ENCODE measurements at places on chromosomes 11 and 22.

DNA sequence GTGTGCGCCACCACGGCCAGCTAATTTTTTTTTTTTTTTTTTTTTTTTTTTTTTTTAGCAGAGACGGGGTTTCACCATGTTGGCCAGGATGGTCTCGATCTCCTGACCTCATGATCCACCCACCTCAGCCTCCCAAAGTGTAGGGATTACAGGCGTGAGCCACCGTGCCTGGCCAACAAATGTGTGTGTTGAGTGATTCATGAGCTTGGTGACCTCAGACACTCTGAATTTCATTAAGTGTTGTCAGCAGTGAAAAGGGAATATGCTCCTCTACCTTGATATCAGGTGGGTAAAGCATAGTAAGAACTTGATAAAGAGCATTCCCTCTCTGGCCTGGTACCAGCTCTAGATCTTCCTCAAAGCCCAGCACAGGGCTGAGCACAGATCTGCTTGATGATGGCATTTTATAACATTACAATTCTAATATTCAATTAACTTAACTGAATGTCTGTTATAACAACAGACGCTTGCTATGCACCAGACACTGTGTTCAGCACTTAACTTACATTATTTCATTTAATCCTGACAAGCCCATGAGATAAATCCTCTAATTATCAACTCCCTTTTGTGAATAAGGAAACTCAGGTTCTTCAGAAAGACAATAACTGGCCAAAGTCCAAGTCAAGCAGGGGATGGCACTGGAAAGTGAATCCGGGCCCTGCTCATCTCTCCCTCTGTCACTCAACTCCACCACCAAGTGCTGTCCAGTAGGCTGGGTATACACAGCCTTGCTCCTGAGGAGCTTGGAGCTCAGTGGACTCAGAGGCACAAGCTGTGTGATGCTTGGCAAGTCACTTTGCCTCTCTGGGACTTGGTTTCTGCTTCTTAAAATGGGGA, 13.0 kb downstream of the TBC1D10A start:
- DNase-seq, result peak; percentile 60

- no peak for DNase-seq
Observed at GRCh38 chr22:23268877-23269276, 88.6 kb downstream of the BCR start.

GRCh38 chr11:17570034-17570433, 23.0 kb downstream of the OTOG start:
- DNase-seq, result no peak

- DNase-seq, result no peak
Observed at GRCh38 chr11:125797641-125798040, 9.7 kb downstream of the PATE3 start.

GRCh38 chr11:12013781-12014180, 5.4 kb upstream of the DKK3 start:
- DNase-seq, result no peak

- DNase-seq, result no peak
Observed at GRCh38 chr11:113504071-113504470, 28.9 kb upstream of the DRD2 start.

DNA sequence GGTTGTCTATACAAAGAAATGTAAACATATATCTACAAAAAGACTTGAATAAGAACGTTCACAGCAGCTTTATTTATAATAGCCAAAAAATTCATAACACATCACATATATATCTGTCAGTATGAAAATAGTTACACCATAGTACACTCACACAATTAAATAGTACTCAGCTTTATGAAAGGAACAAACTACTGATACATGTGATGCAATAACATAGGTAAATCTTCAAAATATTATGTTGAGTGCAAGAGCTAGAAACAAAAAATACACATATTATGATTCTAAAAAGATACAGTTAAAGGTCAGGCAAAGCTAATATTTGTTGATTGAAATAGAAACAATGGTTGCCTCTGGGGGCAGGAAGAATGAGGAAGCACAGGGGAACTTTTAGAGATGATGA, 6.6 kb downstream of the MRGPRX2 start:
- DNase-seq, result no peak

DNA sequence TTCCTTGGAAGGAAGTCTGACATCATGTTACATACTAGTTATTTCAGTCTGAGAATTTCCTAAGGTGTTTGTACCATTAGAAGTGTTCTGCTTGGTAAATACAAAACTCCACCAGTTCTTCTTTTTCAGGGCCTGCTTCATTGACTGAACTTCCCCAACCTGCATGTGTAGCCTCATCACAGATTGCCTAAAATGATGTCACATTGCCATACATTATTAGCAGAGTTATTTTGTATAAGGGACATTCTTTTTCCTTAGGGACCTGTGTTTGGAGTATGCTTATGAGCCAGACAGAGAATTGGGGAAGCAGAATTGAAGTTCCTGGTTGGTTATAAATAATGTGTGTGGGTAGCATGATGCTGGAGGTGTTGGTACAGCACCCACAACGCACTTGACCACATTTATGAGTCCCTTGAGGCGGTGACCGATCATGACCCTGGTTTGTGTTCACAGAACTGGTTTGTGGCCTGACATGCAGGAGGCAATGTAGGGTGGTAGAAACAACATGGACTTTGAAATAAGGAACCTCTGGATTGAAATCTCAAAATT, 16.4 kb upstream of the MMP7 start:
- DNase-seq, result no peak

GRCh38 chr11:44634401-44635281, 69.2 kb downstream of the CD82 start:
- DNase-seq, result peak; percentile 87

- no peak for DNase-seq
Observed at GRCh38 chr11:101327908-101328307, 198.3 kb upstream of the PGR start.

GRCh38 chr22:28314959-28315358, 364.7 kb downstream of the TTC28 start:
- DNase-seq, result no peak

- DNase-seq, result no peak
Observed at GRCh38 chr11:129557421-129557820, 181.8 kb downstream of the BARX2 start.

Data from BE2C (cell line).